ENCODE measurements at places on chromosomes 7 and 10.

- DNase-seq: no peak
These were observed 261.6 kb downstream of the RPS24 start for GRCh38 chr10:78295242-78295641.

- no peak for DNase-seq
These were observed 194.3 kb upstream of the PRKCQ start for GRCh38 chr10:6774406-6774805.

DNA sequence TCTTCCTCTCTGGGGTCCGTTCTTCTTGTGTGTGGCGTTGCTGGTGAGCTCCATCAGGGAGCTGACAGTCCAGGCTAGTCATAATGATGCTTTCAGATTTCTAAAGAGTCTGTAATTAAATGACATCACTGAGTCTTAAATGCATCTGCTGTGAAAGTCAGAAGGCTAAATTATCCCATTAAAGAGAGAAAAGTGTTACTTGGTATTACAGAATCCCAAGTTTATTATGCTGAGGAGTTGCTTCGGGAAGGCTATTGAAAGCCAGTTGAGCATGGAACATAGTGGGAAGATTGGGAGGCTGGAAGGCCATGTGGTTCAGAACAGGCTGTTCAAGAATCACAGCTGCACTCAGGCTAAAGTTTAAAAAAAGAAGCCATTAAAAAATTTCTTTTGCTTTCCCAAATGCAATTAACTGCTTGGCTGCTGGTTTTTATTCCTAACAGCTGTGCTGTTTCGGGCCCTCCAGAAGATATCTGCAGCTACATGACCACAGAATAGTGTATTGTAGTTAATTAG lies 342.6 kb upstream of the LRGUK start:
- no peak for DNase-seq

DNA sequence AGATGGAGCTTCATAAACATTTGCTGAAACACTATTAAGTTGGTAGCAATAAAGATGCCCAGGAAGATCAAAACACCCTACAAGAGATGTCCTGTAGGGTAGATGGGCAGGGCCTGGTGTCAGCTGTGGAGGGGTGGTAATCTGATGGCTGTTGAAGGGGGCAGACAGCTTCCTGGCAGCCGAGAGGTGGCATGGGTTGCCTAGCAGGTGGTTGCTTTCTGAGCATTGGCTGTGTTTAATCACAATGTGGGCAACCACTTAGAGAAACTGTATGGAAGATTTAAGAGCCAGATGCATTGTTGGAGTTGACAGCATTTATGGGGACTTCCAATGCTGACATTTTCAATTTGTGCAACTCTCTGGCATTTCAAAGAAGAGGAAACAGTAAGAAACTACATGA lies 79.9 kb upstream of the SLC26A5 start:
- no peak for DNase-seq

- DNase-seq: no peak
These were observed 38.8 kb downstream of the SND1 start for GRCh38 chr7:127690806-127691205.

DNA sequence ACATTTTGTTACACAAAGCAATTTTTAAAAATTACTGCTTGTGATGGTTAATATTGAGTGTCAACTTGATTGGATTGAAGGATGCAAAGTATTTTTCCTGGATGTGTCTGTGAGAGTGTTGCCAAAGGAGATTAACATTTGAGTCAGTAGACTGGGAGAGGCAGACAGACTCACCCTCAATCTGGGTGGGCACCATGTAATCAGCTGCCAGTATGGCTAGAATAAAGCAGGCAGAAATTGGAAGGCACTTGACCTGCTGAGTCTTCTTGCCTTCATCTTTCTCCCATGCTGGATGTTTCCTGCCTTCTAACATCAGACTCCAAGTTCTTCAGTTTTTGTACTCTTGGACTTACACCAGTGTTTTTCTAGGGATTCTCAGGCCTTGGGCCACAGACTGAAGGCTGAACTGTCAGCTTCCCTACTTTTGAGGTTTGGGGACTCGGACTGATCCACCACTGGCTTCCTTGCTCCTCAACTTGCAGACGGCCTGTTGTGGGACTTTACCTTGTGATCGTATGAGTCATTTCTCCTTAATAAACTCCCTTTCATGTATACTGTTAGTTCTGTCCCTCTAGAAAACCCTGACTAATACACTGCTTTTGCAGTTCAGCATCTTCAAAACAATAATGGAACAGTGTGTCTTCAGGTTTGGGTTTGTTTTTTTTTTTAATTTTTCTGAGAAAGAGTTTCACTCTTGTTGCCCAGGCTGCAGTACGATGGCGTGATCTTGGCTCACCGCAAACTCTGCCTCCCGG lies 244.1 kb upstream of the SEMA3C start:
- no peak for DNase-seq

DNA sequence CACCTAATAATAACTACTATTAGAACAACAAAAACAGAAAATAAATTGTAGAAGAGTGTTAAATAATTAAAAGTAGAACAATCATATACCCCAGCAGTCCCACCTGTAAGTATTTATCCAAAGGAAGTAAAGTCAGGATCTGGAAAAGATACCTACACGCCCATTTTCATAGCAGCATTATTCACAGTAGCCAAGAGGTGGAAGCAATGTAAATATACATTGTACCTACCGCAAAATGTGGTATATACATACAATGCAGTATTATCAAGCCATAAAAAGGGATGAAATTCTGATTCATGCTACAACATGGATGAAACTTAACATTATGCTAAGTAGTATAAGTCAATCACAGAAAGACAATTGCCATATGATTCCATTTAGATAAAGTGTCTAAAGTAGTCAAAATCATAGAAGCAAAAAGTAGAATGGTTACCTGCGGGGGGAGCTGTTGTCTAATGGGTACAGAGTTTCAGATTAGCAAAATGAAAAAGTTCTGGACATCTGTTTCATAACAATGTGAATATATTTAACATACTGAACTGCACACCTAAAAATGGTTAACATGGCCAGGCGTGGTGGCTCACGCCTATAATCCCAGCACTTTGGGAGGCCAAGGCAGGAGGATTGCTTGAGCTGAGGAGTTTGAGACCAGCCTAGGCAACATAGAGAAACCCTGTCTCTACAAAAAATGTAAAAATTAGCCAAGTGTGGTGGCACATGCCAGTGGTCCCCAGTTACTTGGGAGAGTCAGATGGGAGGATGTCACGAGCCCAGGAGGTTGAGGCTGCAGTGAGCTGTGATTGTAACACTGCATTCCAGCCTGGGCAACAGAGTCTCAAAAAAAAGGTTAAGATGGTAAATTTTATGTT lies 6.0 kb upstream of the TMED4 start:
- peak; percentile 69 for DNase-seq

GRCh38 chr7:106128836-106129235 lies 16.7 kb upstream of the SYPL1 start:
- DNase-seq: peak; percentile 42

DNA sequence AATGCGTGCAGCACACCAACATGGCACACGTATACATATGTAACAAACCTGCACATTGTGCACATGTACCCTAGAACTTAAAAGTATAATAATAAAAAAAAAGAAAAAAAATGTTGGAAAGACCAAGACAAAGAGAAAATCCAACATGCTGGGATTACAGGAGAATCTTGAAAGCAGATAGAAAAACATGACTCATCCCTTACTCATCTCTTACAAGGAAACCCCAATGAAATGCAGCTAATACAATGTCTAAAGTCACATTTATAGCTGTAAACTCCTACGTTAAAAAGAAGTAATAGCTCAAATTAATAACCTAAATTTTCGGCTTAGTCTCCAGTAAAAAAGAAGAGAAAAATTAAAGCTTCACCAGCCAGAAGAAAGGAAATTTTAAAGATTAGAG lies 47.5 kb upstream of the DGKB start:
- DNase-seq: no peak

DNA sequence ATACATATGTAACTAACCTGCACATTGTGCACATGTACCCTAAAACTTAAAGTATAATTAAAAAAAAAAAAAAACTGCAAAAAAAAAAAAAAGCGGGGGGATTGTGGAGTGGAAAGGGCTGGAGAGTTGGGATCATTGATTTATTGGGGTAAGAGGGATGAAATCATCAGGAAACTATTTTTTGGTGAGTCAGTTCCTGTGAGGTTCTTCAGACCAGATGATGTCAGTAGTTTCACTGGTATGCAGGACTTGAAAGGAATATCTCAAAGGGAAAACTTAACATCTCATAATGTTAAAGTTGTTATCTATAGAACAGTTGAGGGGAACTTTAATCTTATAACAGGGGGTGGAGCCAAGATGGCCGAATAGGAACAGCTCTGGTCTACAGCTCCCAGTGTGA lies 32.6 kb upstream of the TECTB start:
- DNase-seq: peak; percentile 70

- no peak for DNase-seq
These were observed 31.1 kb upstream of the ADD3 start for GRCh38 chr10:109976681-109977080.

DNA sequence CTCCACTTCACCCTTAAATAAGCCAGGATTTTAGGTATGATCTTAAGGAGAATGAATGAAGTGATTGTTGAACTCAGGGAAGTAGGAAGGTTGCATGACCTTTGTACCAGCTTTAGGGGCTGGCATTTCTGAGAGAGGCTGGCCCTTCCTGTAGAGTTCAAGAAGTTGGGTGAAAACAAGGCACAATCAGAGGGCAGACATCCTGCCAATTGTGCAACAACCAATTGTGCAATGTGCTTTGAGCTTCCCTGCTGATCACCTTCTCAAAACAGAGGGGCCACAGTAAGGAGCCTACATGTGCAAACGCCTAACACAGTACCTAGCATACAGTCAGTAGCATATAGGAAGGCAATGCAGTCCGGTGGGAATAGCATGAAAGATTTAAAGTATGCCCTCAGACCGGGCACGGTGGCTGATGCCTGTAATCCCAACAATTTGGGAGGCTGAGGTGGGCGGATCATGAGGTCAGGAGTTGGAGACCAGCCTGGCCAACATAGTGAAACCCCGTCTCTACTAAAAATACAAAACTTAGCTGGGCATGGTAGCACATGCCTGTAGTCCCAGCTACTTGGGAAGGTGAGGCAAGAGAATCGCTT lies 5.4 kb downstream of the CPVL start:
- DNase-seq: no peak

DNA sequence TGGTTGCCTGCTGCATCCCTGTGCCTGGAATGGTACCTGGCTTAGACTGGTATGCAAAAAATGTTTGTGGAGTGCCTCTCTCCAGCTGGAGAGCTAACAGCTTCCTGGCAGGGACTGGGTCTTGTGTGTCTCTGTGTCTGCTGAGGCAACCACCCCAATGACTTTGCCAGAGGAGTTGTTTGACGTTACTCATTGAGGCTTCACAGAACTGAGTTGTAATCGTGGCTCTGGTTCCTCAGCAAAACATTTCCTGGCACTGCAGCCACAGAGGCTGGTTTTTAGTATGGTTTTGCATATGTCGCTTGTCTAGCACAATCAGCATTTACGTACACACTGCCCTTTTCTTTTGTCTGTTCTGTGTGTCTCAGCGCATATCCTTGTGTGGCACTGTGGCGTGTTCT lies 7.5 kb downstream of the ZNF282 start:
- no peak for DNase-seq

GRCh38 chr7:120334475-120334874 lies 61.5 kb downstream of the KCND2 start:
- no peak for DNase-seq
